ENCODE measurements at places on chromosomes 1 and 21.
A peak's percentile ranks its signal among the peaks of the same experiment; 100 is the strongest.

- DNase-seq = no peak
Measured at GRCh38 chr1:39142401-39143060, 62.0 kb upstream of the MACF1 start.

DNA sequence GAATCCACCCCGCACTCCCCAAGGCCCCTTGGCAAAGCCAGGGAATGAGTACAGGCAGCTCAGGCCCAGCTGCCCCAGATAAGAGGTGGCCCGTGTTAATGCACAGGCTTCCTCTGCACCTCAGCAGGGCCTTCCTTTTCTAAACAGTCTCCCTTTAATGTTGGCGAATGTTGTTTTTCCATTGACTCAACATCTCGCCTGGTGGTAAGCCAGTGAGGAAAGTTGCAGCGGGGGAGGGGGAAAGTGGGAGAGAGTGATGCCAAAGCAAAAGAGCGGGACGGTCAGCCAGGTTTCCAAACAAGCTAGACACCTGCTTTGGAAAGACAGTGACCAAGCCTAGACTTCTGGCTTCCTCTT lies 10.3 kb upstream of the PROX1 start:
- DNase-seq = peak; percentile 54

DNA sequence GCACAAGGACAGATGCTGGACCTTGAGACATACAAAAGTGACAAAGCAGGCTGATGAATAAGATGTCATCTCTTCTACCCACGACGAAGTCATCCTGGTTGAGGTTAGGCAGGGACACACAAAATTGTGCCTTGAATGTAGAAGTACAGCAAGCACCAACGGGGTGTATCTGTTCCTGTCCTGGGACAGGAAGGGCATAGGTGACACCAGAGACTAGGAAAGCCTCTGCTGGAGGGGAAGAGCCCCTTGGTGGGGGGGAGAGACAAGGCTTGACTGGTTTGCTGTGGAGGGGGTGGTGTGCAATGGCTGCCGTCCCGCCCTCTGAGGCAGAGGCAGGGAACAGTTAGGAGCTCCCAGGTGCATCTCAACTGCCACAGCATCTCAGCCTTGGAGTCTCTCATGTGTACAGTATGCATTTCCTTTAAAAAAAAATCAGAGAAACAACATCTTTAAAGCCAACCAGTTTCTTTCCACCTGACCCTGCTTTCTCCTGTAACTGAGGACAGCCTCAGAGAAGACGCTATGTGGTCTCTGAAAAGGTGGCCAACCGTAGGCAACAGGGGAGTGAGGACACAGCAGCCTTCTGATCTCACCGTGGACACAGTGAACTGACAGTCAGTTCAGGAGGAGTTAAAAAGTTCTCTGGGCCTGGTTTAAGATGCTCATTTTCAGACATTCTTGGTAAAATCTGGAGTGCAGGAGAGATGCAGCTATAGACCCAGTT lies 17.7 kb upstream of the GFI1 start:
- DNase-seq = no peak

- no peak for DNase-seq
Measured at GRCh38 chr1:99658031-99658290, 12.0 kb downstream of the PALMD start.

DNA sequence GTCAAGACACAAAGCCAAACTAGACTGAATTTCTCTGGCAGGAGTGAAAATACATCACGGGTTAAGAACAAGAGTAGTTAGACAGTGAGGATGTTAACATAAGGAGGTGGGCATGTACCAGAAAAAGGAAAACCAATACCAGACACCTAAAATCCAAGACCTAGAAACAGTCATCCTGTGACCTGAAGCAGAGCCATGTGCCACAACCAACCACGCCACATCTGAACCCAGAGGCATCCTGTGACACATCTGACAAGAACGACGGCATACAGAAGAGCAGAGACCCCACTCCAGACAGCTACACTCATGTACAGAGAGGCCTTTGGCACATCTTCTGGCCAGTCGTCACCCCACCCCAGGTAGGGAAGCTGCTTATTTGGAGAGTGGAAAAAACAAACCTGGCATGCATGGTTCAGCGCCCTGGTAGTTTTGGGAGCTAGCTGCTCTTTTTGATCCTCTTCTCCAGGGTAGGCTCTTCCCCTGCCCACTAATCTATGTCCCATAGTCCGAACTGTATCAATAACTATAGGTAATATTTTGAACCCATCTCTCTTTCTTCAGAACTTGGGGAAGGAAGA lies 72.1 kb downstream of the SLC45A1 start:
- DNase-seq = no peak

DNA sequence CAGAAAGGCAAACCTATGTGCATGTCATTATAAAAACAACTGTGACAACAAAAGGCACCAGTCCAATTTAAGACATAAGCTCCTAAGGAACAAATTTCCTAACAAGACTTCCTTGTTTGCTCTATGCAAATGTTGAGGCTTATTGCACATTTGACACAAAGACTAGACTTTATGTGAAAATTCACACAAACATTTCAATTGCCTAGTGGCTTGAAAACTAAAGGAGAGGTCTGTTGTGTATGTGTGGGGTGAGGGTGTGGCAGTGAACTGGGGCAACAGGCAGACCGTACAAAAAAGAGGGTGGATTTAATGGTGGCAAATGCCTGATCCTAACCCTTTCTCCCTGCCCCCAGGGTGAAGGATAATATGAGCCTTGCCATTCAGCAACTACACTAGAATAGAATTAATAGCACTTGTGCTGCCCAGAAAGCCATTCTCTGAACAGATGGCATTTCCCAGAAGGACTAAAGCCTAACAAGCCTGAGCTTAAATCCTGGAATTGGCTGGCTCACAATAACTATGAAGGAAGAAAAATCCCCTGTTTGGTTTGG lies 73.9 kb downstream of the GLUL start:
- no peak for DNase-seq

- no peak for DNase-seq
Measured at GRCh38 chr1:221118176-221118937, 239.1 kb downstream of the HLX start.

- DNase-seq = no peak
Measured at GRCh38 chr1:164718821-164719220, 159.8 kb downstream of the PBX1 start.

DNA sequence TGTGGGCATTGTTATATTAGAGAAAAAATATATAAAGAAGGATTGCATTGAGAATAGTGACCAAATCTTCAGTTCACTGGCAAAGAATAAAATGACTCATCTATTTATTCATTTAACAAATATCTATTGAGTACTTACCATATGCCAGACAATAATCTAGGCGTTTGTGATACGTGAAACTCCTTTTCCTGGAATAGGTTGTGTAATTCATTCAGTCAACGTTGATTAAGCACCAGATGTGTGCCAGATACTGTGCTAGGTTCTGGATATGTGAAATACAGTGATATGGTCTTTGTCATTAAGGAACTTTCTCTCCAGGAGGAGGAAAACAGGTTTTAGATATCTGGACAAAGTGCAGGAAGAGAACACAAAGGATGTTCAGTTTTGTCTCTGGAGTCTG lies 344.5 kb downstream of the RWDD3 start:
- no peak for DNase-seq

DNA sequence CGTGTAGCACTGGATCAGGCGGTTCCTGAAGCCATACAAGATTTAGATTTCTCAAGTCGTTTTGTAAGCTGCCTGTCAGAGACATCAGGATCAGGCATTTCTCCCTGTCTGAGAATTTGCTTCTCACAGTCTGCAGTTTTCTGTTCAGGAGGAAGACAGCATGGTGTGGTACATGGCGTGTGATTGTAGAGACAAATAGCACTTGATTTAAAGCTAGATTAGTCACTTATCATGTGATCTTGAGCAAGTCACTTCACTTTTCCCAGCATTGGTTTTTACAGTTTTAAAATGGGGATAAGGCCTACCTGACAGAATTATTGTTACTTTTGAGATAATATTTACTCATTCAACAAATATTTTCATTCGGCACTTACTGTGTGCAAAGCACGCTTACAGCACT lies 63.3 kb downstream of the AK4 start:
- DNase-seq = no peak

- DNase-seq = no peak
Measured at GRCh38 chr1:206940588-206940936, 5.7 kb downstream of the PIGR start.

DNA sequence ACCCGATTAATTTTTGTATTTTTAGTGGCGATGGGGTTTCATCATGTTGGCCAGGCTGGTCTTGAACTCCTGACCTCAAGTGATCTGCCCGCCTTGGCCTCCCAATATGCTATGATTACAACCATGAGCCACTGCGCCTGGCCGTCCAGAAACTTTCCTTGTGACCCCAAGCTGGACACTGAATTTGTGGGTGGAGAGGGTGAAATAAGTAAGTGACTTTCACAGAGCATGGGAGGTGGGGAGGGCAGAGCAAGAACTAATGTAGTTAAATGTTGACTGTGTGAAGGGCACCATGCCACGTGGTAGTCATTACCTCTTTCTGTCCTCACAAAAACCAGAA lies 2.7 kb upstream of the UTP11 start:
- DNase-seq = no peak

- DNase-seq = no peak
Measured at GRCh38 chr1:29934255-29934772, 698.0 kb downstream of the PTPRU start.

GRCh38 chr1:208374391-208374941 lies 130.3 kb upstream of the PLXNA2 start:
- DNase-seq = no peak

GRCh38 chr1:160607672-160608032 lies 28.4 kb upstream of the CD84 start:
- DNase-seq = no peak

DNA sequence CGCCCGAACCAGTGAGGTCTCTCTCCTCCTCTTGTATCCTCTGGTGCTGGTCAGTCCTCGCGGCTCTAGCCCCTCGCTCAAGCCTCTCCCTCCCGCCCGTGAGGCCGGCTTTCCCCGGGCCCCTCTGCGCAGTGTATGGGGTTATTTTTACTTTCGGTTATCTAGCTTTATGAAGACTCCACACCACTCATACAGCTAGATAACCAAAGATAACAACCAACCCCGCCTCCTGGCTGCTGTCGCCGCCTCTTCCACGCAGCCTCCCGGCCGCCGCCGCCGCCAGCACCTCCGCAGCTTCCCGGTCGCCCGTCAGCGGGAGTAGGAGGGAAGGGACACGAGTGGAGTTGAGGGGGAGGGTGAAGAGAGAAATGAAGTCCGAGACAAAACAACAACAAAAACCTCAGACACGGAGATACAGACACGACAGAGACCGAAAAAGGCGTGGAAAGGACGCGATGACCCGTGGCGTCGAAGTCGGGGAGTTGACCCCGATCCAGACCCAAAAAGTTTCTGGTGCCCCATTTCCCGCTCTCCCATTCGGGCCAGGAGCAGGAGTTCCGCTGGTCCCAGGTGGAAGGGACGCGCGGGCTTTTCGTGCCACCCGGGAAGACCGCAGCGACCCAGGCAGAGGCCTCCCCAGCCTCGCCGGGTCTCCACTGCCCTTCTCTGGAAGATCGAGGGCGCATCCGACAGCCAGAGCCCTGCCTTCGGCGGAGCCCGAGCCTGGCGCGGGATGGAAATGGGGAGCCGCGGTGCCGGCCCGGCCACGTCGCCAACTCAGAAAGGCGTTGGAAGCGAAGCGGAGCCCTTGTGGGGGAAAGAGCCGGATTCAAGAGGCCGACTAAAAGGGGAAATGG lies 51.4 kb downstream of the RHBG start:
- no peak for DNase-seq

DNA sequence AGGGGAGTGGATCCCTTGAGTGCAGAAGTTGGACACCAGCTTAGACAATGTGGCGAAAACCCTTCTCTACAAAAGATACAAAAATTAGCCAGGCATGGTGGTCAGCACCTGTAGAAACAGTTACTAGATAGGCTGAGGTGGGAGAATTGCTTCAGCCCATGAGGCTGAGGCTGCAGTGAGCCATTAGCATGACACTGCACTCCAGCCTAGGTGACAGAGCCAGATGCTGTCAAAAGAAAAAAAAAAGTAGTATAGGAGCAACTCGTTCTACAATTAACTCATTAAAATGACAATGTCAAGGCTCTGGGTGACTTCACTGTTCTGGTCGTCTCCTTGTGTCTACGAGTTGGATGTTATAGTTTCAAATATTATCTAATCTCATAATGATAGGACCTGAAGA lies 370.6 kb upstream of the NCAM2 start:
- no peak for DNase-seq

GRCh38 chr1:200741551-200742207 lies 3.0 kb downstream of the CAMSAP2 start:
- DNase-seq = no peak

DNA sequence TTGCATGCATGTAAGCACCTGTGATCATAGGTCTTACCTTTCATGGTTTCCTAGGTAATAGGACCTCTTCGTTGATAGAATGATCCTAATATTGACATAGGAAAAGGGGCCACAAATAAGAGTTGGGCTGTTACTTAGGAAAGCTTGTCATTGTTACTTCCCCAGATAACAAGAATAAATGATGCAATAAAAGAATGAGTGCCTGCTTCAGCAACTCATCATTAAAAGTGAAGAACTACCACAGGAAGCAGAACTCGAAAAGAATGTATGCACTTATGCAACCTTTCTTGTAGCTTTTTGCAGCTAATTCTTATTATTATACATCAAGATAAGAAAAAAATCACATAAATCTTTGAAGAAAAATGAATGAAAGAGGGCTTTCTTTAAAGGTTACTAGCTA lies 548.6 kb downstream of the LTN1 start:
- DNase-seq = no peak

DNA sequence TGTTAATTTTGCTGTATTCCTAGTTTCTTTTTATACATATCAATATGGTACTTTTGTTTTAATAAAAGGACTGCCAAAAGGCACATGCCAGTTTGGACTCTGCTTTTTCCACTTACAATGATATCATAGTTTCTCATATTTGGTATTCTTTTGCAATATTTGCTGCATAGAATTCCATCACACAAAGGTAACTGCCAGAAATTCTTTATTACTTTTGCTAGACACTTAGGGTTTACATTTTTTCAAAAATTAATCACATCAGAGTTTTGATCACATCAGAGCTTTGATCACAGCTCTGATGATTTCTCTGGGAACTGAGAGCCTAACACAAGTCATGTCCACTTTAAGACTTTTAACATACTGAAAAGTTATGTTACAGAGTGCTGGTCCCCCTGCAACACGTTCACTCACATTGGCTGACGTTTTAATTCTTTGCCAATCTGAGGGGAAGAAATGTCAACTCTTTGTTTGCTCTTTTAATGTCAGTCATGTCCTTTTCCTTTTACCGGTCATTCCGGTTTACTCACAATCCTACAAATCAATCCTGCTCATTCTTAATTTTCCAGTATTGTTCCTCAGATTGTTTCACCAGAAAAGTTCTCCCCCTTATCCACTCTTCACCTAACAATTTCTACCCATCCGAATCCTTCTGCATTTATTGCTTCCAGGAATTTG lies 1.1 kb upstream of the CD46 start:
- DNase-seq = no peak

GRCh38 chr1:67652800-67653199 lies 32.2 kb upstream of the GADD45A start:
- DNase-seq = no peak

GRCh38 chr1:17904290-17904689 lies 149.2 kb downstream of the ACTL8 start:
- DNase-seq = no peak

All from HepG2 (cell line).